ENCODE measurements at places on chromosomes 5 and 9.

DNA sequence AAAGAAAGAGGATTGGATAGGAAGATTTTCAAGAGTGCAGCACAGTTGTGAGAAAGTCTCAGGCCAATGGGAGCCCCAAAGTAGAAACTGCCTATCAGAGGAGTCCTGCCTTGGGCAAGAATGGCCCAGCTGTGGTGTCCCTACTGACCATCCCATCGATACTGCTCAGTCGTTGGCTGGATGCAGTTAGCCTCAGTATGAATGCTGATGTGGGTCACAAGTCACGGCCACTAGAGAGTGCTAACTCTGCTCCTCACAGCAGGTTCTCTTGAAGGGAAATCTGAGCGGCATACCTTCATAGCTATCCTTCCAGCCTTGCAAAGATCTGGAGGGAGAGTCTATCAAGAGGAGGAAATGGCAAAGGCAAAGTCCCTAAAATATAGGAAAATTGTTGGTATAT is 11.6 kb upstream of the CETN3 start:
- no peaks in the 10 kb centered on the region for H3K36me3 ChIP-seq
- H3K4me1 ChIP-seq = no peaks in the 10 kb centered on the region
- no peak overlapping the region for H3K27ac ChIP-seq
- DNase-seq = no peak
- H3K4me3 ChIP-seq = no peak overlapping the region

DNA sequence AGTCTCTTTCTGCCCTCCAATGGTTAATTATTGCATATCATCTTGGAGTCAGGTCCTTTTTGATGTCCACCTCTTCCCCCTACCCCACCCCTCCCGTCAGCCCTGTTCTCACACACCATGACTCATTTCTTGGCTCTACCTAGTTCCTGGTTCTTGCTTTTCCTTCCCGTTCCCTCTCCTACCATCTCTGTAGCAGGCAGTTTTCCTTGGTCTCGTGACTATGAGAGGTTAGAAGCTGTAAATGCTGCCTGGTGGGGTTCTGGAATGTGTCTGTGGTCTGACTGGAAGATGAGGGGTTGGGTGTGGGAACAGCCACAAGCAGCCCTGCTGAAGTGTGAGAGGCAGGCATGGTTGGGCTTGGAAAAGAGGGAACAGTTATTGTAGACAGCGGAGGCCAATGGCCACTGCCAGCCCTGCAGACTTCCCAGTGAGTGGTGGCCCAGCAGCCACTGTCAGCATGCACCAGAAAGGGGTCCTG is 18.2 kb downstream of the SLC22A5 start:
- H3K36me3 ChIP-seq = peaks cover 6% of the 10 kb centered on the region
- peak overlapping the region; percentile 75 for H3K27ac ChIP-seq
- H3K4me1 ChIP-seq = no peaks in the 10 kb centered on the region
- no peaks in the 10 kb centered on the region for H3K27me3 ChIP-seq

GRCh38 chr5:141969783-141970771 is 1.2 kb downstream of the RNF14 start:
- H3K4me1 ChIP-seq = no peaks in the 10 kb centered on the region
- peak overlapping the region; percentile 89 for H3K4me3 ChIP-seq
- peak overlapping the region; percentile 95 for H3K27ac ChIP-seq
- H3K27me3 ChIP-seq = no peaks in the 10 kb centered on the region
- DNase-seq = no peak
- H3K36me3 ChIP-seq = peaks cover 20% of the 10 kb centered on the region

- H3K36me3 ChIP-seq = no peaks in the 10 kb centered on the region
- DNase-seq = no peak
- H3K4me3 ChIP-seq = no peak overlapping the region
- H3K4me1 ChIP-seq = no peaks in the 10 kb centered on the region
- no peaks in the 10 kb centered on the region for H3K27me3 ChIP-seq
- H3K27ac ChIP-seq = no peak overlapping the region
Measured at GRCh38 chr5:9009931-9010651, 535.8 kb downstream of the SEMA5A start.

DNA sequence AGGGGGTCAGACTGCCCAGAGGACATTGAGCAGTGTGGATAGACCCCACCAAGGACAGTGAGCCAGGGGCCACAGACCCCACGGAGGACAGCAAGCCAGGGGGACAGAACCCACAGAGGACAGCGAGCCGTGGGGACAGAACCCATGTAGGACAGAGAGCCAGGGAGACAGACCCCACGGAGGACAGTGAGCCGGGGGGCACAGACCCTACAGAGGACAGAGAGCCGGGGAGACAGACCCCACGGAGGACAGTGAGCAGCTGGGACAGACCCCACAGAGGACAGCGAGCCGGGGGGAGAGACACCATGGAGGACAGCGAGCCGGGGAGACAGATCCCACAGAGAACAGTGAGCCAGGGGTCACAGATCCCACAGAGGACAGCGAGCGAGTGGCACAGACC is 3.4 kb upstream of the ZDHHC11 start:
- H3K4me3 ChIP-seq = no peak overlapping the region
- DNase-seq = no peak
- H3K27me3 ChIP-seq = no peaks in the 10 kb centered on the region
- no peaks in the 10 kb centered on the region for H3K36me3 ChIP-seq
- no peak overlapping the region for H3K27ac ChIP-seq

DNA sequence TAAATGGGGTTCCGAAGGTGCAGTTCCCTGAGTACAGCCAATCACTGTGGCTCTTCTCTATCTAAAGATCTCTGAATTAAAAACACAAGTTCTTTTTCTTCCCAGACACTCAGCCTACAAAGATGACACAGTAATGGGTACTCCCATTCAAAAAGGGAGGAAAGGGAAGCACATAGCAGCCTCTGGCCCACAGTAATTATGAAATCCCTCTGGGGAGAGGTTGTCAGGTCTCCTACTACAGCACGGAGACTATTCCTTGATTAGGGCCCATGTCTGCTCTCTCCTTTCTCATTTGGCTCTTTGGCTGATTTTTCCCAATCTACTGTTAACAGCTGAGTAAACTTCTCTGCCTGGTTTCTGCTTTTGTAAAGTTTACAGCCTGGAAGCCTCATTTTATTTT is 62.0 kb upstream of the RANBP3L start:
- H3K27ac ChIP-seq = no peak overlapping the region
- H3K27me3 ChIP-seq = no peaks in the 10 kb centered on the region
- no peak overlapping the region for H3K4me3 ChIP-seq
- no peaks in the 10 kb centered on the region for H3K36me3 ChIP-seq

DNA sequence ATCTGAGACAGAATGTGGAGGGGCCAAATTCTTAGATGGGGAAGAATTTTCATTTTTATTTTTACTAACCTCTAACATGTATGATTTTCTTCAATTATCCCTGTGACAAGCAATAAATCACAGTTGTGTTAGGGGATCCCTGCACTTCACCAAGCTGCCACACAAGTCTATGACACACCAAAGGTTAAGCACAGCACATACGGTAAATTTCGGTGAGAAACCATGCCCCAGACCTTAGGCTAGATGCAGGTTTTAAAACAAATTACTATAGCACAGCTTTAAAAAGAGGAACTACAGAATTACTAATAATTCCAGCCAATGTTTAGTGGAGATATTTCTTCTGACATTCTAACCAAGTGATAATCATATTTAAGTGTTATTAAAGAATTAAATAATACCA is 175.7 kb upstream of the RORB start:
- no peak for DNase-seq
- H3K4me1 ChIP-seq = no peaks in the 10 kb centered on the region
- H3K27me3 ChIP-seq = no peaks in the 10 kb centered on the region

DNA sequence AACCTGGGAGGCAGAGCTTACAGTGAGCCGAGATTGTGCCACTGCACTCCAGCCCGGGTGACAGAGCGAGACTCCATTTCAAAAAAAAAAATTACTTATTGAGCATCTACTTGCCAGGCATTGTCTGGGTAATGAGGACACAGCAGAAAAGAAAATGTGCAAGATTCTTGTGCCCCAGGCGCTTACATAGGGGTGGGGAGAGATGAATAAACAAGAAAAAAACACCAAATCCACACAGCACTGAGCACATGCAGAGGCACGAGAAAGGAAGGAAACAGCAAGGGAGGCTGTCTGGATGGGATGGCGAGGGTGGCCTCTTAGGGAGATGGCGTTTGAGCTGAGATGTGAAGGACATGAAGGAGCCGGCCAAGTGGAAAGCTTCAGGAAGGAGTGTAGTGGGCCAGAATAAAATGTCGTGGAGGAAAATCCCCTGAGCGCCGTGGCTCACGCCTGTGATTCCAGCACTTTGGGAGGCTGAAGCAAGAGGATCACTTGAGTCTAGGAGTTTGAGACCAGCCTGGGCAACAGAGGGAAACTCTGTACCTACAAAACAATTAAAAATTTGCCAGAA is 13.9 kb downstream of the DYNC2I2 start:
- H3K4me1 ChIP-seq = no peaks in the 10 kb centered on the region
- no peak for DNase-seq
- peaks cover 4% of the 10 kb centered on the region for H3K36me3 ChIP-seq
- no peak overlapping the region for H3K27ac ChIP-seq
- H3K27me3 ChIP-seq = no peaks in the 10 kb centered on the region

DNA sequence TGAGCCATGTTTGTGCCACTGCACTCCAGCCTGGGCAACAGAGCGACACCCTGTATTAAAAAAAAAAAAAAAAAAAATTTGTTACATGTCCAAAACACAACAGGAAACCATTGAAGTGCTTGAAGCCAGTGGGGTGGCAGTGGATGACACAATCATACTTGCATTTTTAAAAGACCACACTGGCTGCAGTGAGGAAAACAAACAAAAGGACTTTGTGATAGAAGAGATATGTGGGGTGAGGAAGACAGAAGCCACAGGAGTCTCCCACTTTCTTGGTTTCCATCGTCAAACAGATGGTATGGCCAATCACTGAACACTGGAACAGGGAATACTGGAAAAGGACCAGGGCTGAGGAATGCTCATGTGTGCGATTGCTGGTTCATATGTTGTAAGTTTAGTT is 20.9 kb upstream of the COMMD10 start:
- H3K27me3 ChIP-seq = no peaks in the 10 kb centered on the region
- H3K27ac ChIP-seq = no peak overlapping the region
- no peak for DNase-seq
- no peak overlapping the region for H3K4me3 ChIP-seq

DNA sequence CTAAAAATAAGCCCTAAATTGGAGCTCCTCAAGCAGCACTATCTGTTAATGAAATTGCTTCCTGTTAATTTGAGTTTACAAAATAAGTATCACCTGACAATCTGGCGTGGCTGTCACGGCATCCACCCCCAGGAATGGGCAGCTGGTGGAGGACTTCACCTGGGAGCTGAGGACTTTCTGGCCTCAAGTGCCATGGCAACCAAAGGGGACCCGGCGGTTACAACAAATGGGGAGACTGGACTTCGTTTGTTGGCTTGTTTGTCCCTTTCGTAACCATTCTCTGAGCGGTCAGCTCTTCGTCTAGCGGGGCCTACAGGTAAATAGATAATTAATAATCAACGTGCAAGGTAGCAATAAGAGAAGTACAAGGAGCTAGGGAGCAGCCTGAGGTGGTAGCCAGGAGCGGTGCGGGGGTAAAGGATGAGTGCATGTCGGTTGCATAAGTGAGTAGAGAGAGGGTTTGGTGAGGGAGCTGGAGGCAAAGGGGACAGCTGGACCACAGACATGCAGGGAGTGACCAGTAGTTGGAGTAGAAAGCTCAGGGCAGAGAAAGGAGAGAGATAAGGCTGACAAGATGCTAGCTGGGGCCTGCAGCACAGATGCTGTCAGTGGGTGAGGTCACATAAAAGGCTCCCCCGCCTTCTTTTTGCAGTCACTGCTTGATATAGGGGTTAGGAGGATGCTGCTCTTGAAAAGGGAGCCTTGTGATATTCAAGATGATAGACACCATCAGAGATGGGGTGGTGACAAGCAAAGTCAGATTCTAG is 62.5 kb downstream of the HSPA4 start:
- DNase-seq = no peak
- H3K4me1 ChIP-seq = peaks cover 5% of the 10 kb centered on the region
- H3K4me3 ChIP-seq = no peak overlapping the region
- H3K27ac ChIP-seq = no peak overlapping the region
- H3K27me3 ChIP-seq = no peaks in the 10 kb centered on the region

GRCh38 chr5:170301981-170302652 is 4.5 kb upstream of the LCP2 start:
- H3K27me3 ChIP-seq = no peaks in the 10 kb centered on the region
- H3K36me3 ChIP-seq = no peaks in the 10 kb centered on the region
- no peak overlapping the region for H3K4me3 ChIP-seq
- DNase-seq = no peak
- H3K27ac ChIP-seq = peak overlapping the region; percentile 39

- no peaks in the 10 kb centered on the region for H3K36me3 ChIP-seq
- no peaks in the 10 kb centered on the region for H3K4me1 ChIP-seq
- no peaks in the 10 kb centered on the region for H3K27me3 ChIP-seq
Measured at GRCh38 chr9:130672933-130673615, 8.7 kb downstream of the PRDM12 start.

- no peak overlapping the region for H3K4me3 ChIP-seq
- H3K36me3 ChIP-seq = no peaks in the 10 kb centered on the region
- no peak for DNase-seq
Measured at GRCh38 chr9:2427120-2427891, 194.3 kb upstream of the VLDLR start.
